ENCODE measurements at places on chromosomes 6 and 20.

- DNase-seq, result no peak
Measured at GRCh38 chr20:56417911-56418310, 5.9 kb downstream of the CASS4 start.

- DNase-seq, result no peak
Measured at GRCh38 chr6:149961728-149962425, 1.9 kb upstream of the ULBP1 start.

DNA sequence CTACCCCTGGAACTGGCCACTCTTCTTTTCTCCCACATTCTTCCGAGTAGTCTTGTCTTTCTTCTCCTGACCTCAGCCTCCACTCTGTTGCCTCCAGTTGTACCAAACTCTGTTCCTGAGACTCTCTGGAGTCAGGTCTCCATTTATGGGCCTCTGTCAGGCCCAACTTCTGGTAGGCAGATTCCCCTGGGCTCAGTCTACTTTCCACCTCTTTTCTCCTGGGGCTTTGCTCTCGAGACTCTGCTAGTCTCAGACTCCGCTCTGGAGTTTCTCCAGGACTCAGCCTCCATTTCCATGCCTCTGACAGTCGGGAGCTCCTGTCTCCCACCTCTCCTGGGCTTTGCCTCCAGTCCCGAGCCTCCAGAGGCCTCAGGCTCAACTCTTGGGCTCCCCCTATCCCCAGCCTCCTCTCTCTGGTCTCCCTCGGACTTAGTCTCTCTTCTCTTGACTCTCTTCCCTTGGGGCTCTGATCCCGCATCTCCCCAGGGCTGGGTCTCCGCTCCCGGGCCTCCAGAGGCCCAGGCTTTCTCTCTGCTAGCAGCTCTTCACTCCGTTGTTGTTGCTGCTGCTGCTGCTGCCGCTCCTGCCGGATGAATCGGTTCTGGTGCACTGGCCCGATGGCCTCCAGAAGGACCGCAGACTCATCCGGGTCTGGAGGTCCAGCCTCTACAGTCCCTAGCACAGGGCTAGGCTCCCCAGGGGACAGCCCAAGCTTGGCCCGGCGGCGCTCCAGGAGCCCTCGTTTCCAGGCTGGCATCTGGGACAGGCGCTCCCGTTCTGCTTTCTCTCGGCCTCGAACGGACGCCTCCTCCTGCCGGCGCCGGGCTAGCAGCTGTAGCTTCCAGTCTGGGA lies 1.1 kb downstream of the PPP1R18 start:
- DNase-seq, result no peak

DNA sequence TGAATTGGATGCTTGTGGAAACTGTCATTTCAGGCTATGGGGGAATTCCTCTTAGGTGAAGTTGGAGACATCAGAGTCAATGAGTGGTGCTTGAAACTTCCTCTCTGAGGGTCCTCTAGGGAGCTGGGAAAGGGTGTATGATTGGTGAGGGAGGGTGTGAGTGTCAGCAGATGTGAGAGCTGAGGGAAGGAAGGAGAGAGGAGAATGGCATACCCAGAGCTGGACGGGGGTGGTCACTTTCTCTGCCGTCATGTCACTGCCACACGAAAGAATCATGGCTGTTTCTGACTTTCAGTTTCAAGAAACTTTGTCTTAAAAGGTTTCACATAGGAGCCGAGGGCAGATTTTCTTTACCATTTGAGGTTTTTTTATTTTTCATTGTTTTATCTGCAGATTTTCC lies 50.3 kb downstream of the DEK start:
- DNase-seq, result no peak

- DNase-seq, result no peak
Measured at GRCh38 chr20:23022849-23023248, 12.3 kb upstream of the SSTR4 start.

DNA sequence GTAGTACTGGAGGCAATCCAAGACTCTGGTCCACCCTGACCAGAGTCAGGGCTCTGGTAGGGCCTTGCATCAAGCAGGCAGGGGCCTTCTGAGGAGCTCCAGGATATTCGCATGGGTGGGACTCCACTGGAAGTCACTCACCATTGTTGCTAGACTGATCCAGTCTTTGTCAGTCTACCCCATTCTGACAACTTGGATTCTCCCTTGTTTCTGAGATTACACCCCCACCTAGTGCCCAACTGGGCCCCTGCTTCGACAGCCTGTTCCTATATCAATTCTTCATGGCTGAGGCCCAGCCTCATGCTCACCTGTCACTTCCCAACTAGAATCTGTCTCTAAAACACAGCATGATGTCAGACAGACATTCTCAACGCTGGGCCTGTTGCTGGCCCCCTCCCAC lies 5.2 kb downstream of the SLC35D3 start:
- no peak for DNase-seq

DNA sequence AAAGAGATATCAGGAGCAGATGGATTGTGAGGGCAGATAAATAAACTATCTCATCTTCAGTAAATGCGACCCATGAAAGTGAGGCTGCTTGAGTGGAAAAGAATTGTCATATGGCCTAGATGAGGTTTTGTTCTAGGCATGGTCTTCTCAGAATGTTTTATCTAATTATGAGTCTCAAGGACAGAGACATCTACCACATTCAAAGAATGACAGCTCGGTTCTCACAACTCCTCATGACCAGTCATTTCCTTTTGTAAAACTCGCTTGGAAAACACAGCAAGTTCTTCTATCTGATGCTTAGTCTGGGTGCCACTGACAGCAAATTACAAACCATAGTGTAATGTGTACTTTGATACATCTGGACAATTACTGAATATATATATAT lies 140.5 kb downstream of the CCDC170 start:
- no peak for DNase-seq

GRCh38 chr6:168371185-168371584 lies 51.6 kb upstream of the DACT2 start:
- no peak for DNase-seq

DNA sequence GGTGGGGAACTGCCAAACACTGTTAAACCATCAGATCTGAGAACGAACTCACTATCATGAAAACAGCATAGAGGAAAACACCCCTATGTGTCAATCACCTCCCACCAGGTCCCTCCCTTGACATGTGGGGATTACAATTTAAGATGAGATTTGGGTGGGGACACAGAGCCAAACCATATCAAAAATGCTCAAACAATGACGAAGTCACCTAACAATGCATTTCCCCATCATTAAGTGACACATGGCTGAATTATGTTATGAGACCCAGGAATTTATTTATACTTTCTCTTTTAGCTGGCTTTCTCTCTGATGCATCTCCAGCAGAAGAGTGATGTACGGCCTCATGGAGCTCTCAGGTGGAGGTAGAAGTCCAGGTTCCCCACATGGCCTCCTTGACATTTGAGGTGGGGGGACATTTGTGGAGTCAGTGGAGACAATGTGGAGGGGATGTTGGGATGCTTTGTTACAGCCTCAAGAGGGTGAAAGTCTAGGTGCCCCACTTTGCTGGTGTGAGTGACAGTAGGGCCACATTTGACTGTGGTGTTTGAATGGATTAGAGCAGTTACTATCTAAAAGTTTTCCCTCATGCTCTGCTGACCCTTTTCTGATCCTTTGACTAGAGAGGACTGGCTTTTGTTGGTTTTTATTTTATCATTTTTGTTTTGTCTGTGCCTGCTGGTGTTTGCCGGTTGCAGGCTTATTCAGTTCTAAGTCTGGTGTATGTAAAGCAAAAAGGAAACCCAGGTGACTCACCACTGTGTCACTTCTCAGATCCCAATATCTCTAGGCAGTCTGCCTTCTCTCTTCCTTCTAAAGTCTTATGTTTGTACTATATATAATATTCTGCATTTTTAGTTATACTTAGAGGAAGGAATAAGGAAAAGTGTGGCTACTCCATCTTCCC lies 18.5 kb upstream of the DCBLD1 start:
- no peak for DNase-seq

- no peak for DNase-seq
Measured at GRCh38 chr6:123575188-123575587, 61.6 kb downstream of the TRDN start.

- no peak for DNase-seq
Measured at GRCh38 chr20:15485519-15485918, 1087.7 kb downstream of the KIF16B start.

- no peak for DNase-seq
Measured at GRCh38 chr20:43194137-43194536, 4.4 kb upstream of the PTPRT start.

- DNase-seq, result no peak
Measured at GRCh38 chr6:47165918-47166317, 123.8 kb upstream of the ADGRF1 start.

DNA sequence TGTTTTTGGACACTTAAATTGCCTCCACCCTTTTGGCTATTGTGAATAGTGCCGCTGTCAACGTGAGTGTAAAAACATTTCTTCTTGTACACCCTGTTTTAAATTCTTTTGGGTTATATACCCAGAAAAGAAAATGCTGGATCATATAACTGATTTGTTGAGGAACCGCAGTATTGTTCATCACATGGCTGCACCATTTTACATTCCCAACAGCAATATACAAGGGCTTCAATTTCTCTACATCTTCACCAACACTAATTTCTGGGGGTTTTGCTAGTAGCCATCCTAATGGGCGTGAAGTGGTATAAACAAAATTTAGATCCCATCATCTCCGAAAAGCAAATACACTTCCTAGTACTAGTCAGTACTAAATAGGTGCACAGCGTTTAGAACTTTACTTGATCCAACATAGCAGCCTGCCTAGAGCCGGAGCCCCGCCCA lies 579 bp upstream of the BPHL start:
- DNase-seq, result no peak

GRCh38 chr6:105601541-105602236 lies 198.8 kb upstream of the PREP start:
- DNase-seq, result peak; percentile 11

GRCh38 chr20:41444821-41445220 lies 78.2 kb upstream of the EMILIN3 start:
- no peak for DNase-seq

DNA sequence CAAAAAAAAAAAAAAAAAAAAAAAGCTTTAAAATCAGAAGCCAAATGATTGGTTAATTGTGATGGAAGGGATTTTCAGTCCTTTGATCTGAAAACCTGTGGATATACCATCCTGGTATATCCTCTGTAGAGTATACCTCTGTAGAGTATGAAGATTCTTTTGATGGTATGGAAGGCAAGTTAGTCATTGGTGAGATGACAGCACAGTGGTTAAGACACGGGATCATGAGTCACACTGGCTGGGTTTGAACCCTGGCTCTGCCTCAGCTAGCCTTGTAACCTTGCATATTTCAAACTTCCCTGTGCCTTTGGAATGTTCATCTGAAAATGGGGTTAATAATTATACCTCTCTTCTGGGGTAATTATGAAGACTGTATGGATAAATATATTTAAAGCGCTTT lies 179.3 kb downstream of the CARMIL1 start:
- DNase-seq, result no peak

- no peak for DNase-seq
Measured at GRCh38 chr20:18431206-18431605, 35.6 kb downstream of the DZANK1 start.

- DNase-seq, result no peak
Measured at GRCh38 chr6:52515219-52515960, 61.5 kb downstream of the TRAM2 start.

DNA sequence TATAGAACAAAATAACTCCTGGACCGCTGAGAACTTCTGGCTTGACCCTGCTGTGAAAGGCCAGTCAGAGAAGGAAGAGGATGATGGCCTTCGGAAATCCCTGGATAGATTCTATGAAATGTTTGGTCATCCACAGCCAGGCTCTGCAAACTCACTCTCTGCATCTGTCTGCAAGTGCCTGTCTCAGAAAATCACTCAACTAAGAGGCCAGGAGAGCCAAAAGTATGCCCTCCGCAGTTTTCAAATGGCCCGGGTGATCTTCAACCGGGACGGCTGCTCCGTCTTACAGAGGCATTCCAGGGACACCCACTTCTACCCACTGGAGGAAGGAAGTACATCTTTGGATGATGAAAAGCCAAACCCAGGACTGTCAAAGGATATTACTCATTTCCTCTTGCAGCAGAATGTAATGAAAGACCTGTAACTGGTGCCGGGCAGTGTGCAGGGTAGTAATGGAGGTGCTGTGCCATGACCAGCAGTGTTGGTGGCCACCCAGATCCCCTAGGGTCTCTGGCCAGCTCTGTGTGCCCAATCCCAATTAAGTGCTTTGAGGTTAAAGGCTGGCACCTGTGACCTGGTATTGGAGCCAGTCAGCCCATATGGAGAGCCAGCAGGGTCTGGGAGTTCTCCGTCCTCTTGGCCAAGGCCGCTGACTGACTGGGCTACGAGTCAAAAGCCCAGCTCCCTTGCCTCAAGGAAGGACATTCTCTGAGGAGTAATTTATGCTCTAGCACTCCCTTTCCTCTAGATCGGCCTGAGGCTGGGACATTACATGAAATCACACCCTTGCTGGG lies 87.1 kb downstream of the TRMT6 start:
- DNase-seq, result no peak

GRCh38 chr6:94955156-94955555 lies 622.2 kb upstream of the MANEA start:
- no peak for DNase-seq

- no peak for DNase-seq
Measured at GRCh38 chr6:47044397-47044796, 2.3 kb upstream of the ADGRF1 start.

- no peak for DNase-seq
Measured at GRCh38 chr6:7998103-7998725, 66.0 kb downstream of the BLOC1S5 start.

- no peak for DNase-seq
Measured at GRCh38 chr6:15569035-15569995, 93.5 kb downstream of the DTNBP1 start.

DNA sequence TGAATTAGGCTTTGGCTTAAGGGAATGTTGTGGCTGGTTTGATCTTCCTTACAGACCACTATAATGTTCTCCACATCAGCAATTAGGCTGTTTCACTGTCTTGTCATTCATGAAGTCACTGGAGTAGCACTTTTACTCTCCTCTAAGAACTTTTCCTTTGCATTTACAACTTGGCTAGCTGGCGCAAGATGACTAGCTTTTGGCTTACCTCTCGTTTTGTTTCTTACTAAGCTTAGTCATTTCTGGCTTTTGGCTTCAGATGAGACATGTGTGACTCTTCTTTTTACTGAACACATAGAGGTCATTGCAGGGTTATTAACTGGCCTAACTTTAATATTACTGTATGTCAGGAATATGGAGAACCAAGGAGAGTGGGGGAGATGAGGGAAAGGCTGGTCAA lies 143.2 kb downstream of the PTCHD4 start:
- DNase-seq, result no peak

- no peak for DNase-seq
Measured at GRCh38 chr20:58755062-58755697, 62.6 kb downstream of the NPEPL1 start.

- no peak for DNase-seq
Measured at GRCh38 chr20:57656821-57657534, 36.8 kb upstream of the ZBP1 start.

GRCh38 chr6:111781041-111781708 lies 92.1 kb downstream of the FYN start:
- DNase-seq, result no peak

GRCh38 chr6:143878272-143878760 lies 14.0 kb downstream of the ZC2HC1B start:
- DNase-seq, result no peak

GRCh38 chr6:335572-335971 lies 43.3 kb downstream of the DUSP22 start:
- no peak for DNase-seq

- no peak for DNase-seq
Measured at GRCh38 chr6:153000243-153000642, 2.3 kb downstream of the MTRF1L start.
